Stimulated activated CD4-positive, alpha-beta T cell treated with anti-CD3 and anti-CD28 coated beads, TNF-alpha, amount 100 ng/mL, for 4 hours (primary cell): ENCODE measurements at places on chromosomes 4 and X.
A peak's percentile ranks its signal among the peaks of the same experiment; 100 is the strongest.

DNA sequence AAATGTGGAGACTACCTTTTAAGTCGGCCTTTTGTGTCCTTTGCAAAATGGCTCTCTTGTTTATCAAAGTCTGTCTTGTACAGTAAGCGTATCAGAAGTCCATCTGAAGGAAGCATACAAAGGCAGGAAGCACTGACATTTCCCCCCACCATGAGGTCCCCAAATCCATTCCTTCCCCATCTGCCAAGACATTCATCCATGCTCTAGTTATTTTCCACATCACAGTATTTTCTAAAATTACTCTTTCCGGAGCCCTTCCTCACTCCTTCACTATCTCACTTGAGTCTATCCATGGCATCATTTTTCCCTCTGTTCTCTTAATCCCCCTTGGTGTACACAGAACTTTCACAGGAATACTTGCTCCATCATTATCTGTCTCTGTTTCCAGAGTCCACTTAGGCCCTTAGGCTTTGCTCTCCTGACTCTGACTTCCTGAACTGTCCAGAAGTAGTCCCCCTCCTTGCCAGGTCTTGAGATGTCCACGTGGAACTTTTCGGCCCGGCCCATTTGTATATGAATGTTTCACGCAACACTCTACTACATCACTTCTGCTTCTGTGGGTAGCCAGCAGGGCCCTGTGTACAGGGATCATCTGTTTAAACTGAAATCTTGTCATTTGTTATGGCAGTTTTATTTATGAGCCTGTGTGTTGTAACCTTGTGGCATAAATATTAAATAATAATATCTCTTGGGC lies 2.1 kb downstream of the SEL1L3 start:
- DNase-seq, result no peak

- DNase-seq, result no peak
These were observed 202.1 kb downstream of the GPC3 start for GRCh38 chrX:133783274-133783673.

DNA sequence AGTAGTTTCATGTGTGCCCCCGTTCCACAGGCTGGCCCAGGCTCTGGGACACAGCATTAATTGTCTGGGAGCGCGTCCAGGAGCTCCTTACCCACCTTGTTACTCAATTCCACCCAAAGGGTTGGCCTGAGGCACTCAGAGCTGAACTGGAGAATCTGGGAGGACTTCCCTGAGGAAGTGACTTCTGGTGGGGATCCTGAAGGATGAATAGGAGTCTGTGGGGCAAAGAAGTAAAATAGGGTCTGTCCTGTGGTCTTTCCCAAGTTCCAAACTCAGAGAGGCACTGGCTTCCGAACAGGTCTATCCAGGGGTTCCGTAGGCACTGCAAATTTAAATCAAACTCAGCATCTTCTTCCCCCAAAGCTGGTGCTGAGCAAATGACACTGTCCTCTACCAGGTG lies 204.3 kb downstream of the AFAP1 start:
- no peak for DNase-seq

- no peak for DNase-seq
These were observed 5.2 kb upstream of the ENAM start for GRCh38 chr4:70623323-70623722.

- no peak for DNase-seq
These were observed 16.2 kb downstream of the LRIT3 start for GRCh38 chr4:109864134-109864533.

DNA sequence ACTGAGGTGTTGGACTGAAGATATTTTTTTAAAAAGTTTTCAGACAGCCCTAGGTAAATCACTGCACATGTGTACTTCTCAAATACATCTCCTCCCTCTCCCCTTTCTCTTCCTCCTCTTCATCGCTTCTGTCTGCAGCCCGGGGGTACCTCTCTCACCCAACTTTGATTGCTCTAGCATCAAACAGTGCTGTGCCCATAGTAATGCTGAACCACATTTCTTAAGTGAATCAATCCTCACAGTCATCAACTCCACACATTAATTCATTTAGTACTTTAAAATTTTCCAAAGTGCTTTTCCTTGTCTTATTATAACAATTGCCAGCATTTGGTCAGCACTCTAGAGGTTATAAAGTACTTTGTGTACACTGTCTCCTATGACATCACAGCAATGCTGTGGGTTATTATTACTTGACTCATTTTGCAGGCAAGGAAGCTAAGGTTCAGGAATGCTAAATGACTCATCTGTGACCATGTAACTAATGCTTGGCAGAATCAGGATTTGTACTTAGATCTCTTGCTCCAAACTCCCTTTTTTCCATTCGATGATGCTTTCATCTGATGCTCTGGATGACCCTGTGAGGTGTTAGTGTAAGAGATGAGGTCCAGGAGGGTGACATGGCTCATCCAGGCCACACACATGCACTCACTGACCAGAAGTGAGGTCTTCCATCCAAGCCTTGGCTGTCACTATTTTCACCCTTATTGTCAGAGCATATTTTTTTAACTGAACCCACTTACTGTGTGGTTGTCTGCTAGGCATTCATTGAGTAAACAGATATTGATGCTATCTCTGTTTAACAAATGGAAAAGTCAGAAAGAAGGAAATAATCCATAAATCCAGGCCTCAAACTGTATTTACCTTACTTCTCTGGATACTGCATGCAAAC lies 58.8 kb downstream of the RHOH start:
- no peak for DNase-seq

- DNase-seq, result no peak
These were observed 402 bp downstream of the CCDC120 start for GRCh38 chrX:49059201-49059600.

DNA sequence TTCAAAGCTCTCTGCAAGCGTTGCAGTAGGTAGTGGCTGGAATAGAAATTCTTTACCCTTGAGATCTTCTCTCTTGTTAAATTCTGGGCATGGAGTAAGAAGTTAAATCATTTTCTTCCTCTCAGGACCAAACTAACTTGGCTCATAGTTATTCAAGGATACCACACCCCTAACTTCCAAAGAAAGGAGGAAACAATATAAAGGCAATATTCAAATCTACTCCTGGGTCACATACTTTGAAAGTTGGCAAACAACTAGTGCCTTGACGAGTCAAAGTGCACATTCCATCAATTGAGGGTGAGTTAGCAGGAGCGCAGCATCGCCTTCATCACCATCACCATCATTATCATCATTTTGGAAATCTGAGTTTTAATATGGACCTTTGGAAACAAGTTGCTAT lies 20.4 kb upstream of the KIT start:
- no peak for DNase-seq

DNA sequence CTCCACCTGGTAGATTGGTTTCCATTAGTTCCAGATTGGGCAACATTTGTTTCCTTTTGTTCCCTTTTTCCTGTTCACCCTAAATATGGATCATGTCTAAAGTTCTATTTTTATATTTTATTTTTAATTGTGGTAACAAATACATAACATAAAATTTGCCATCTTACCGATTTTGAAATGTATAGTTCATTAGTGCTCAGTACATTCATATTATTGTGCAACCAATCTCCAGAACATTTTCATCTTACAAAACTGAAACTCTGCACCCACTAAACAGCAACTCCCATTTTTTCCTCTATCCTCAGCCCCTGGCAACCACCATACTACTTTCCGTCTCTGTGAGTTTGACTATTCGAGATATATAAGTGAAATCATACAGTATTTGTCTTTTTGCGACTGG lies 14.2 kb upstream of the RPS6KA3 start:
- no peak for DNase-seq

GRCh38 chrX:49079489-49080428 lies at the start of gene WDR45:
TSS of gene WDR45 (minus strand) at chrX:49079887. CDS start at chrX:49078095, 1,792 bp downstream.
- peak; percentile 31 for DNase-seq

- DNase-seq, result no peak
These were observed 10.7 kb upstream of the NKX1-1 start for GRCh38 chr4:1416948-1417260.

- DNase-seq, result no peak
These were observed 9.0 kb upstream of the BCOR start for GRCh38 chrX:40106676-40107290.

GRCh38 chr4:26874110-26874509 lies 13.5 kb downstream of the STIM2 start:
- DNase-seq, result no peak

- DNase-seq, result no peak
These were observed 40.0 kb downstream of the SEPTIN11 start for GRCh38 chr4:76989391-76990061.

DNA sequence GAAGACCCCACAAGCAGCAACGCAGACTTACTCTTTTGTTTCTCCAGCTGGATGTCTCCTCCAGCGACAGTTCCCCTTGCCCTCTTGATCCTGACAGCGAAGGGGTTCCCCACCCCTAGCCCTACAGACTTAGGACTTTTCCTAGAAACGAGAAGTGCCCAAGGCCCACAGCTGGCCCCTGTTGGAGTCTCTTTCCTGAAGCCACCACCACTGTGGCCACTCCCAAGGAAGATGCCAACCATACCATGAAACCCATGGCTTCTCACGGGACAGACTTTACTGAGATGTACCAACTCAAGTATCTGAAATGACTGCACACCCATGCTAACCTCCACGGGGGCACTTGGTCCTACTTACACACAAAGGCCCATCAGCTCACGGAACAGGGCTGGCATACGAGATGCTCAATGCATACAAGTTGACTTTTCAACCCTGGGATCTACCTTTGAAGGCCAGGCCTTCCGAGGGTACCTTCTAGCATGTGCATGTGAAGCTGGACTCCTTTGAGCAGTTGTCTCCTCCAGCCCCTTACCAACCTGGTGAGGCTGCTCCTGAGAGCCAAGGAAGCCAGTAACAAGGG lies 924 bp upstream of the IRAK1 start:
- DNase-seq, result no peak

DNA sequence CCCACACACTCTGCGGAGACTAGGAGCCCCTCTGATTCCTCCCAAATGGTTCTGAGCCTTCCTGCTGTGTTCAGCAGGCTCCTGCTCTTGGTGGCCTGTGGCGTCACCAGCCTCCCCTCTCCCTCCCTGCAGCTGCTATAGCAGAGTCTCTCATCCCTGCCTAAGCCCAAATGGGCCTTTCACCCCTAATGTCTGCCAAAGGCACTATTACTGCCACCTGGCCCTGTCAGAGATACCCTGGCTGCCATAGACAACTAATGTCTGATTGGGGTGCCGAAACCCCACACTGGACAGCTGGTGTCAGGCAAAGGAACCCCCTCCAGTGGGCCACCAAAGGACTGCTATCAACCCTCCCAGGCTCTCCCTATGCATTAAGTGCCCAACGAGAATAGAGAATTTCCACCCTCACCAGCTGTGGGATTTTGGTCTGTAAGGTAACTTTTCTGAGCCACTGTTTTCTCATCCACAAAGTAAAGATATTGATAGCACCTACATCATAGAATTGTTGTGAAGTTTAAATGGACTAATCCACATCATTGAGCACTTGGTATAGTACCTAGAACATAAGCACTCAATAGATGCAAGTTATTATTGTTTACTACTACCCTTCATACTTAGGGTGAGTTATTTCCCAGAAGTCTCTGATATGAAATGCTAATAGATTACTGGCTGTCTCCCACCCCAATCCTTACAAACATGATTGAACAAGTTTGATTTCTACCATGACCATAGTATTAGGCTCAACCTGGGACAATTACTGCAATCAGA lies 421.3 kb downstream of the MID1IP1 start:
- no peak for DNase-seq

DNA sequence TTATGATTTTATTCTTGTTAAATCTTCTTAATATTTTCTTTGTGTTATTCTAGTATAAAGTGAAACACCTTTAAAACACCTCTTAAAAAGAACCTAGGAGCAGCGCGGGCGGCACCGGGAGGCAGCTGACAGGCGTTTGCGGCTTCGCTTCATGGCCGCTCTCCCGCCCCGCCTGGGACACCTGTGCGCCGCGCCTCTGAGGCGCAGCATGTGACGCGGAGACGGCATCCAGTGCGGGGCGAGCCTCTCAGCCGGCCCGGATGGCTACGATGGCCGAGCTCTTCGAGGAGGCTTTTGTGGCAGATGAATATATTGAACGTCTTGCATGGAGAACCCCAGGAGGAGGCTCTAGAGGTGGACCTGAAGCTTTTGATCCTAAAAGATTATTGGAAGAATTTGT lies 1592.7 kb downstream of the TECRL start:
- no peak for DNase-seq

DNA sequence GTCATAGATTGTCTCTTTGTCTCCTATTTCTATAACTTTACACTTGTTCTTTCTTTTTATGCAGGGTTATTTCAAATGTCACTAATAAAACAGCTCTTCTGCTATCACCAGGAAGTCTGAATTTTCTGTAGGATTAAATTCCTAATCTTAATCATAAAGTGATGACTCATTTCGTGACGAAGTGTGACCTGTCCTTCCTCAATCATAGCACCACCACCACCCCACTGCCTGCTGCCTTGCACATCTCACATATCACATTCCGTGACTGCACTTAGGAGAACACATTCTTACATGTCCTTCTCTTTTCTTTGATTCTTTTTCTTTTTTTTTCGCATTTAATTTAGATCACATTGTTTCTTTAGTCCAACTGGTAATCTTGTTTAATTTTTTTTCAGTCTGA lies 57.7 kb upstream of the UGT2B7 start:
- DNase-seq, result no peak

DNA sequence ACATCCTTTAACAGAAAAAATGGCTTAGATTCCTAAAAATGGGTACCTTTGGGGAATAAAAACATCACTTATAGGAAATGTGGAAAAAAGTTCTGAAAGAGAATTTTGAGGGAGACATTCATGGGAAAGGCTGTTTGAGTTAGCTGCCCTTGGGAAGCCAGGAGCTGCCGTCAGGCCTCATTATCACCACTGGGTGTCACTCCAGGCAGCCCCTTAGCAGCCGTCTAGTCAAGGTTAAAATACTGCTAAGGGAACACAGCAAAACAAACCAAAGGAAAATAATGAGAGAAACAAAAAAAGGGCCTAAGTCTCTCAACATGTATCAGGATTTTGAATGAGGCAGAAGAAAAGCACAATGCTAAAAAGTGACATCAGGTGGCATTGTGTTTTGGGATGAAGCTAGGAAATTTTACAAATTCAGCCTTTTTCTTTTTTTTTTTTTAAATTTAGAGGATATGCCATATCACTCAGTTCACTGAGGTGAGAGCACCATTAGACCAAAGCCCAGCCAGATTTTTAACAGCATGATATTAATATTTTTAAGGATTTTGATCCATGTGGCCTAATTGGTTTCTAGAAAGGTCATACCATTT lies 235.3 kb downstream of the GPAT3 start:
- no peak for DNase-seq

- no peak for DNase-seq
These were observed 440.2 kb downstream of the INPP4B start for GRCh38 chr4:142405695-142406498.

DNA sequence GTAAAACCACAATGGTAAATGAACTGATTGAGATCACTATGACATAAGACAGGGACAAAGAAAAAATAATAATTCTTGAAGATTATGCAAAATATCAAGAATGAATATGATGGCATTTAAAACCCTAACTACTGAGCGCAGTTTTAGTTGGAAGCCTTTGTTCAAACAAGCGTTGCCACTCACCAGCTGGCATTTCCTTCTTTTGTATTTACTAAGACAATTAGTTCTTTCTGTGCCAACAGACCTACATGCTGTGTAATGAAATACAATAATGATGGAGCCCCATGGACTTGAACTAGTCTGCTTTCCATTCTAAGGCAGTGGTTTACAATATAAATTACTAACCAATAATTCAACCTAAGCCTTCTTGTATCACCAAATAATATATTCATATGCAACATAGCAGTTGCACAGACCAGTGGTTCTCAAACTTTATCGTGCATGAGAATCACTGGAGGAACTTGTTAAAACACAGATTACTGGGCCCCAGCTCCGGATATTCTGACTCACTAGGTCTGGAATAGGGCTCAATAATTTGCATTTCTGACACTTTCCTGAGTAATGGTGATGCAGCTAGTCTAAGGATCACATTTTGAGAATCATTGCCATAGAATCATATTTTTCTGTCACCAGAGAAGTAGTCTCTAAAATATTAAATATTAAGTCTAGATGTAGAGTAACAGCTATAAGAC lies 196.4 kb upstream of the MAGEB18 start:
- DNase-seq, result no peak
